ENCODE measurements at places on chromosomes 16 and 17.

DNA sequence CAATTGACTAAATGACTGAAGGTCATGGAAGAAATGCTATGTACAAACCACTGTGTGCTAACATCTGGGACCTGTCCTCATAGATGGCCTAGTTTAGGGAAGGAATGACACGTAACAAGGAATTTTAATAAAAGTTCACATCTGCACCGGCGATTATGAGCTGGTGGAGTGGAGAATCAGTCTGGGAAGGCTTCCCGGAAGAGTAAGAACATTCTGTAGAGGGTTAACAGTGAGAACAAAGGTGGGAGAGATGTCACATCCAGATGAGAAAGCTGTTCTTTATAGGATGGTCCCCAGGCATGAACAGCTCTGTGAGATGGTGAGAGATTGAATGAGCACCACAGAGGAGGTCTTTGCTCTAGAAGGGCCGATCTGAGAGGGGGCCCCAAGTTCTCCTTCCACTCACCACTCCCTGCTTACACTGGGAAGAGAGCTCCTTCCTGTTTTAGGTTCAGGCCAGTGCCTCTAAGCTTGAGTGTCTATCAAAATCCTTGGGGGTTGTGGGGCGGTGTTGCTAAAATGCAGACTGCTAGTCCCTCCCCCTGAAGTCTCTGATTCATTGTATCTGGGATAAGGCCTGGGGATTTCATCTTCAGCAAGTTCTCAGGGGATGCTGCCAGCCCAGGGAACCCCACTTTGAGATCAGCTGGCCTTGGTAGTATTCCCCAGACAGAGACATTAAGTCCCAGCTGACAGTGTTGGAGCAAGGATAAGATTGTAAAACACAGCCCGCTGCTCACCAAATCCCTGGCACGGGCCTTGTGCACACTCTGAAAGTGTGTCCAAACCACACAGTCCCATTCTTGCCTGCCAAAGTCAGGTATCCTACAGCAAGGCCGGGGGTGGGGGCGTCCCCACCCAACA is 294.7 kb upstream of the MAF start:
- no peak for DNase-seq

- DNase-seq = no peak
These were observed 12.6 kb upstream of the BCAR1 start for GRCh38 chr16:75263963-75264445.

DNA sequence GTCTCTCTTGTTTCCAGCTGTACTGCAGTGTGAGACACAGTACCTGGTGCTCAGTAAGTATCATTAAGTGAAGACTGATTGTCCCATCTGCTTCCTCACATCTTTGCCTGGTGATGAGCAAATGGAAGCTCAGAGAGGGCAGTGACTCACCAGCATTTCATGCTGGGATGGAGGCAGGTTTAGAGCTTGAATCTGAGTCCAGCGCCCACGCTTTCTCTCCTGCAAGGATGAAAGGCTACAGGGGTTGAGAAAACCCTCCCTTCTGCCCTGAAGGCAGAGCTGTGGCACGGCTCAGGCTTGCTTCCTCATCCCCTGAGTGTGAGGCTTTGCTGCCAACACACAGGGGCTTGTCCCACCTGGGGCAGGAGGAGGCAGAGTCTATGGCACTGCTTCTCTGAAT is 1.5 kb upstream of the RNF112 start:
- no peak for DNase-seq

DNA sequence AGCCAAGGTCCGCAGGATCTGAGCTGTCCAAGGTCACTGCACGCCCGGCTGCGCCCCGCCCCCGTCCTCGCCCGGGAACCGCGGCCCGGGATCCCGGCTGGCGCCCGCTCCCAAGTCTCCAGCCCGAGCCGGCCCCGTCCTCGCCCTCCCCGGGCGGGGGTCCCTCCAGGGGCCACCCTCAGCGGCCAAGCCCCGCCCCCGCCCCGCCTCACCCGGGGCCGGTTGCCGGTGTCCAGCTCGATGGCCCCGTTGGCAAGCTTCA is 216 bp downstream of the VPS9D1 start:
- no peak for DNase-seq

GRCh38 chr17:384622-385177 is 32.1 kb upstream of the RPH3AL start:
- DNase-seq = no peak

DNA sequence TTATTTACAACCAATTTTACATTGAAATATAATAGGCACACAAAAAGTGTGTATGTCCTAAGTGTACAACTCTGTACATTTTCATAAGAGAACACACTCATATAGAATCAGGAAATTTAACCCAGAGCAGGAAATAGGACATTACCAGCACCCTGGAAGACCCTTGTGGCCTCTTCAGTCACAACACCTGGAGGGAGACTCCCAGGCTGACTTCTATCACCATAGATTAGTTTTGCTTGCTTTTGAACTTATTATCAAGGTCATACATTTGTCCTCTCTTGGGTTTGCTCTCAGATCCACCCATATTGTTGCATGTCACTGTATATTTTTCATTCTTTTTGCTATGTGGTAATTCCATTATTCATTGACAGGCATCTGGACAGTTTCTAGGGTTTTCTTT is 5.8 kb downstream of the RIPOR1 start:
- DNase-seq = no peak

DNA sequence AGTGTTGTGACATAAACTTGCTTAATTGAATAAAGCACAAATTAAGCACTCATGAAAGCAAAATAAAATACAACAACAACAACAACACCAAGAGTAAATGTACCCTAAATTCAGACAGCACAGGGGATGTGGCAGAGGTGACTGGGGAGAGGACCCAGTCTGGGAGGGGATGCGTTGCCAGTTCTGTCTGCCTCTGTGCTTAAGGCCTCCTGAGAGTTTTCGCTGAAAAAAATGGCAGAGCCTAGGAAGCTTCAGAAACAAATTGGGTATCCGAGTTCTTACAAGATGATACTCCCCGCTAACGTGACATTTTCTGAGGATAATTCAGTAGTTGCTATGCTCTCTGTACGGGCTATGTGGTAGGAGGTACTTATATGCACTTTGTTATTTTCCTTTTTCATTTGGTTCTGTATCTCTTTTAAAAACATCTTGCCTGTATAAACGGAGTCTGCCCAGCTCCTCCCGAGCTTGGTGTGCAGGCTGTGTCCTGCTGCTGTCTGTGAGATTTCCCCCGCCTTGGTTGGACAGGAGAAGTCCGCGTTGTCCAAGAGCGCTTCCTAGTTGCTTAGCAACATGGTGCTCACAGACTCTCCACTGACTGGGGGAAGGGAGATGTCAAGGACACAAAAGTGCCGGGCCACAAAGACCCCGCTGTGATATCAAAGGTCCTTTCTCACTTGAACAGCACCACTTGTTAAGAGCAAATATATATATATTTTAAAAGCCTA is 134.2 kb upstream of the CPHXL start:
- no peak for DNase-seq

GRCh38 chr17:37717627-37718323 is 27.1 kb downstream of the HNF1B start:
- no peak for DNase-seq

DNA sequence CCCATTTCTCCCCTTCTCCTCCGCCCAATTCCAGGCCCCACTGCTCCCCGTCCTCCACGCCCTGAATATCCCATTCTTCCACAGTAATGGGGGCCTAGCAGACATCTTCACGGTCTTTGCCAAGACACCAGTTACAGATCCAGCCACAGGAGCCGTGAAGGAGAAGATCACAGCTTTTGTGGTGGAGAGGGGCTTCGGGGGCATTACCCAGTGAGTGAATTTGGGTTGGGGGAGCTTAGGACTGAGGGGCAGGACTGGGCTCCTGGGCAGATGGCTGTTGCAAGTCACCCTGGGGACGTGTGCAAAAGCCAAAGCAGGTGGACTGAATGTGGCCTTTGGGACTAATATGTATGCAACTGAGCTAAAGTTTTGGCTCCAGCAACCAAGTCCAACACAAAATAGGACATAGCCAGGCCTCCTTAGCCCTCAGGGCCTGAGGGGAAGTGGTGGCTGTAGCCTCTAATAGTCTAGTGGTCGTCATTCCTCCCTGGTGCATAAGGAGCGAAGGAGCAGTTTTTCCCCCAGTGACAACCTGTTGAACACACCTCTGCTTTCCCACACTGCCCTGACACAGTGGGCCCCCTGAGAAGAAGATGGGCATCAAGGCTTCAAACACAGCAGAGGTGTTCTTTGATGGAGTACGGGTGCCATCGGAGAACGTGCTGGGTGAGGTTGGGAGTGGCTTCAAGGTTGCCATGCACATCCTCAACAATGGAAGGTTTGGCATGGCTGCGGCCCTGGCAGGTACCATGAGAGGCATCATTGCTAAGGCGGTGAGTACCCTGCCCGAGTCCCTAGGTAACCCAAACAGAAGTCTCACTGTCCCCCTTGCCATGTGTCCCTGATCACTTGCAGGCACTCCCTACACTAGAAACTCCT is 2.6 kb downstream of the ACADVL start:
- DNase-seq = no peak

GRCh38 chr16:24051125-24051524 is 205.0 kb upstream of the CACNG3 start:
- peak; percentile 53 for DNase-seq

DNA sequence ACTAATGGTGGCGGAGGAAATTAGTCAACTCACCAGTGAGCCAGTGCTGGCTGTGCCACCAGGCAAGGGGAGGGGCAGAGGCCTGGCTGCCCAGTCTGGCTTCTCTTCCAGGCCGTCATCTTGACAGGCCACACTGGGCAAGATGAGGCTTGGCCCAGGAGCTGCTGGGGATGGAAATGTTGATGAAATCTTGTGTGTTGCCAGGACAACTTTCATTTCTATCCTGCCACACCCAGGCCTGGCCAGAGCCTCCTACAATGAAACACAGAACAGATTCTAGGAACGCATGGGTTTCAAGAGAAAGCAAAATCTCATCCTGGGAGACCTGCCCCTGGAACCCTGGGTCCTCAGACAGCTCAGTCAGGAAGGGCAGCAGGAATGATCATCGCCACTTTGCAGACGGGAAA is 9.3 kb downstream of the HEXIM2 start:
- no peak for DNase-seq

- DNase-seq = no peak
These were observed 21.2 kb upstream of the EIF1 start for GRCh38 chr17:41667280-41668041.

- DNase-seq = no peak
These were observed 1.8 kb downstream of the KIAA0513 start for GRCh38 chr16:85029408-85029784.

GRCh38 chr17:17056156-17056539 is 13.9 kb downstream of the MPRIP start:
- no peak for DNase-seq

DNA sequence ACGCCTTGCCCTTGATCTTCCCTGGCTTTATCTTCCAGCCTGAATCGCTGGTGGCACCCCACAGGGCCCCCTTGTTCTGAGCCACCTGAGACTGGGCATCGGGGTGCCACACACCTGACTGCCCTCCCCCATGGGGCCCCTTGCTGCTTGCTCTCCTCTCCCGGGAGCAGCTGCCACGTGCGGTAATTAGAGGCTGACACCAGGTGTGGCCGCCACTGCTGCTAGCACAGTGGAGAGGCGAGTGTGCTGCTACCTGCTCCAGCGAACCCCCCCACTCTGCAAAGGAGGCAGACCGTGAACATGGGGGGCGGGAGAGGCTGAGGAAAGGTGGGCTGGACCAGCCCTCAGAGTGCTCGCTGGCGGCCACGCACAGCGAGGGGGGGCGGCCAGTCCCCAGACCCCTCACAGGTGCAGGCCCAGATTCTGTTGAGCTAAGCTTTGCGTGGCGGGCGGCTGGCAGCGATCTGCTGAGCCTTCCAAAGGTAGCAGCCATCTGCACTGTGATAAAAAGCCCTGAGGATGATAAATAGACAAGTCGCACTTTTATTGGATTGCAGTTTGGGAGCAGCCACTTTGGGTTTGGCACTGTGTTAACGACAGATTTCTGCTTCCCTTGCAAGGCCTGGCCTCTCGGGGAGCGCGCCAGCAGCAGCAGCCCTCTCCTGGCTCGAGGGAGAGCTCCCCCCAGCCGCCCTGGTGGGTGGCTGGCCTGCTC is 167.9 kb upstream of the GSE1 start:
- DNase-seq = no peak

GRCh38 chr17:61734466-61734865 is 128.9 kb downstream of the BRIP1 start:
- no peak for DNase-seq

- DNase-seq = no peak
These were observed 8.5 kb upstream of the CYTH1 start for GRCh38 chr17:78790552-78790951.
